HuH-7 (cell line): ENCODE measurements at places on chromosomes 1 and 21.
A peak's percentile ranks its signal among the peaks of the same experiment; 100 is the strongest.

DNA sequence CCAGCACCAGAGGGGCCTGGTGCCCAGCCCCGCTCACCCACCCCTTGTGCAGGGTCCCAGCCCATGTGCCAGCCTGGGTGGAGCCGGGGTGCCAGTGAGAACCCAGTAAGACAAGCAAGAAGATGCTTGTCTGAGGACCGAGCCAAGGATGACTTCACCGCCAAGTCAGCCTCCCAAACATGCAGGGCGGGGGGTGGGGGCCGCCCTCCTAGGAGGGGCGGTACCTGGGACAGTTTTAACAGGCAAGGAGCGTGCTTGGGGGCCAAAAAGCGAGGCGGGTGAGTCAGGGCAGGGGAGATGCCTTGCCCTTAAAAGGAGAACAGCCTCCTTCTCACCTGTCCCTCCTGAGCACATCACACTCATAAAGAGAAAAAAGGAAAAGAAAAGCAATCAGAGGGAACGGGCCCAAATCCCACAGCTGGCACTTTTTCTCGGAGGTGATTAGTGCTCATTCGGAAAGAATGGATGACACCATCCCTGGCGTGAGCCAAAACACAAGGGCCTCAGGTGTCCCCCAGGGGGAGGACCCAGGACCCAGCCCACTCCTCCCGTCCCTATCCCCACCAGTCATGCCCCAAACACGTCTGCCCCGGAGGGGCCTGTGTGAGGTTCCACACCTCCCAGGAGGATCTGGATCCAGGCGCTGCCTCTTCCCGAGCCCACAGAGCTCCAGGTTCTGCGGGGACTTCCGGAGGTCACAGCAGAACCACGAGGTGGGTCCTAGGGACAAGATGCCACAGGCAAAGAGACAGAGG, 77.6 kb upstream of the IFFO2 start:
- no peak for DNase-seq

DNA sequence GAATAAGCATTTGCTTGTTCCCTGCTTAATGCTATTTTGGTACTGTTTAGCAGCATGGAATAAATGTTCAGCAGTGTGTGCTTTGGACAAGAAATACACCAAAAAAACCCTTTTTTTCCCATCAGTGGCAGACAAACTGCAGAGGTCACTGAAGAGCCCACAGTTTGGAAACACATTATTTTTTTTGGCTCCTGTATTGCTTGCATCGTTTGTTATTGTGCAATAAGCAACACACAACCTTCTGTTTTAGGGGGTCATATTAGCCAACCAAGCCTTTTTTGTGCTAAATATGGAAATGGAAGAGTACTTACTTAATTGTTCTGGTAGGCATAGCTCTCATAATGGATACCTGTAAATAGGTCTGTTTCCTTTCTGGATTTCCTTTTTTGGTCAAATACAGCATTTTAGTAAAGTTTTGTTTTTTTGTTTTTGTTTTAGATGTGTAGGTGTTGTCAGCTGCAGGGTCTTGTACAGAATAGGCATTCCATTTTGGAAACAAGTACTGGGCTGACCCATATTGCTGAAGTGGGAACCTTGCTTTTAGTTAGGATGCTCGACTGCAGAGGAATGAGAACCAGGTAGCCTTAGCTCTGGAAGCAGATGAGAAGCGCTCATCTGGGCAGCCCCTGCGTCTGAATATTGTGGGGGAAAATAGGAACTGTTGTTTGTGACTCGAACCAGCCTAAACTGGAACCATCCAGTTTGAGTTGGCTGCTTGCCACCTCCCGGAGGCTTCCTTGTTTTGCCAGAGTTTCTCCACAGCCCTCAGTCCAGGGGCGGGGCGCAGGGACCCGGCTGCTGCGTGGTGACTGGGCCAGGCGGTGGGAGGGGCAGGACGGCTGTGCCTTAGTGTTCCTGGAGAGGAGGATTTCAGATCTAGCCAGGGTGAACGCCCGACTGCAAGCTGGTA, 38.4 kb downstream of the SPEN start:
- peak; percentile 73 for DNase-seq

DNA sequence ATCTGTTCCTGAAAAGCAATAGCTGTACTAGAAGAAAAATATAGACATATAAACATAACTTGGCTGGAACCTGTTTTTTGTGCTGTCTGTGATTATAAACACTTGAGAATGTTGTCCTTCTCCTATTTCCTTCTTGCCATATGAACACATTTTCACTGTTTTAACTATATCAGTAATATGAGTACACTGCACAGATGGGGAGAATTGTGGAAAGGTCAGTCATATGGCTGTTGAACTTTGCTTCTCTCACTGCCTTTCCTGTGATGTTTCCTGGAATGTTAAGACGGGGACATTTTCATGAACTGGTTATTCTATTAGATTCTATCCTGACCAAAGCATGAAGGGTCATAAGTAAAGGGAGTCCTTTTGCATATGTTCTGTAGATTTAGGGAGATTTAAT, 24.9 kb downstream of the HMCN1 start:
- DNase-seq, result no peak

- DNase-seq, result no peak
Measured at GRCh38 chr1:24748191-24749121, 3.2 kb downstream of the CLIC4 start.

GRCh38 chr1:186708694-186709097, 28.5 kb upstream of the PTGS2 start:
- no peak for DNase-seq

DNA sequence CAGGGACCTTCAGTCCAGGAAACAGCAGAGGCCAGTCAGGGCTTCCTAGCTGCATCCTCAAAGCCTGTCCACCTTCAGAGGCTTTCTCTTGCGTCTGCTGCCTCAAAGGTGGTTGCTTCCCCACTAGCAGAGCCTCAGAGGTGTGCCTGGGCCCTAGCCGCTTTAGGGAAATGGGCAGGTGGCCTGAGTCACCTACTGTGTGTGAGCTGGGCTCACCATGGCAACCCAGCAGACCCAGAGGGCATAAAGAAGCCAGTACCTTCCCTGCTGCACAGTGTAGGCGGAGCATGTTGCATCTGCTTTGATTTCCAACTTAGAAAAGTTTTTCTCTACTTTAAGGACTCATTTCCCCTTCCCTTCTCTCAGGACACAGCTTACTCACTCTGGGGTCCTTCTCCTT, 12.5 kb downstream of the SLC9A1 start:
- no peak for DNase-seq

GRCh38 chr1:36342426-36343185, 19.2 kb upstream of the EVA1B start:
- peak; percentile 53 for DNase-seq

GRCh38 chr1:157628773-157629172, 30.9 kb upstream of the FCRL4 start:
- DNase-seq, result no peak

- no peak for DNase-seq
Measured at GRCh38 chr1:226690460-226690982, 48.6 kb downstream of the ITPKB start.

- no peak for DNase-seq
Measured at GRCh38 chr1:224256640-224257039, 73.3 kb downstream of the NVL start.

DNA sequence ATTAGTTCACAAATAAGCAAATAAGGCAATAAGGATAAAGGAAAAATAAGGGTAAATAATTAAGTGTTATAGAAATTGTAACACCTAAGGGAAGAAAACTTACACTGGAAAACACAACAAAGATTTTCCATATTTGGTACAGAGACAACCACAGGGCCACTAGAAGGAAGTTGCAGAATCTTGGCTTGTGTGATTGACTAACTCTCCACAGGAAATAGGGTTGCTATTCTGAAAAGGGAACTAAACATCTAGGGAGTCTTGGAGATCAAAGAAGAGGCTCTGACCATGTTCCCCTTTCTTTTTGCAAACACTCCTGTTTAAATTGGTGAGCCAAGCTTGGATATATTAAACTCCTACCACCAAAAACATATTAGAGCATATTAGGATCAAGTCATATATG, 59.1 kb downstream of the APCS start:
- DNase-seq, result no peak

DNA sequence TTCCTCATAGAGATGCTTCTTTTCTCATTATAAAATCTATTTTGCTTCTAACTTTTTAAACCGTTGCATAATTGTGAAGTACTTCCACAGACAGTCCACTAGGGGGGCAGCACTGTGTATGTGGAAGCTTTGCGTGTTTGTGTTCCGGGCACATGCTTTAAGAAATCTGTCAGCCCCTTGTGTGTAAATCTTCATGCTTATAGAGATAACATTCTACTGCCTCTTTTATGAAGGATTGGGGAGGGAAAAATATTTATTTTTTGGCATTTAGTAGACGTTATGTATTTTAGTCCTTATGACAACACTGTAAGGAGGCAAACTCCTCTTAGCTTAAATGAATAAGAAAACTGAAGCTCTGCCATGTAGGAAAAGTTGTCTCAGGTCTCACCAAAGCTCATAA, 157.3 kb upstream of the PTGFR start:
- no peak for DNase-seq

- DNase-seq, result no peak
Measured at GRCh38 chr1:225946803-225947202, 5.8 kb upstream of the LEFTY2 start.

DNA sequence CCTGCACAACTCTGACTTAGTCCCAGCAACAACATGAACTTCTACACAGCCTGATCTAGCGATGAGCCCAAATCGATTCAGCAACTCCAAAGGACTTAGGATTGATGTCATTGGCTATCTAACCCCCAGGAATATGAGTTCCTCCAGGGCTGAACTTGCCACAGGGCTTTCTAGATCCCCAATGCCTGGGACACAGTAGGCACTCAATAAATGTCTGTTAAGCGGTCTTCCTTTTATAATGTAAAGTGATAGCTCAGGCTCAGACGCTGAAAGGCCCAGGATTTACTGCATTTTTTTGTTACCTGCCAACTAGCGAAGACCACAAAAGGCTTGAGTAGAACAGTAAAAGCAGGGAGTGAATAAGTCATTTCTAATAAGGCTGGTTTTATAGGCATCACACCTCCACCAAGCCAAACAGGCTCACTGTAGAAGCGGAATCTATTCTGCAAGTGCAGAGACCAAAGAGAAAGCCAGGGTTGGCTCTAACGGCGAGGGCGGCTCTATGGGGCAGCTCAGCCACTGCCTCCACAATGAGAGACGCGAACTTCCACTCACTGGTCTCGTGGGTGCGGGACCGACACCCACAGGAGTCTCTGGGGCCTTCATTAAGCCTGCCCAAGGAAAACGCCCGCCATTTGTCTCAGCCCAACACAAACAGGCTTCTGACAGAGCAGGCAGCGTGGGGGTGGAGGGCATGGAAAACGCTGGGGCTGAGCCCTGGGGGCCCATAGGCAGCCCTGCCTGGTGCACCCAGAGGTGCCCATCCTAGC, 52.0 kb downstream of the HLCS start:
- DNase-seq, result no peak

GRCh38 chr1:52915855-52916220, 5.7 kb downstream of the ECHDC2 start:
- DNase-seq, result no peak

DNA sequence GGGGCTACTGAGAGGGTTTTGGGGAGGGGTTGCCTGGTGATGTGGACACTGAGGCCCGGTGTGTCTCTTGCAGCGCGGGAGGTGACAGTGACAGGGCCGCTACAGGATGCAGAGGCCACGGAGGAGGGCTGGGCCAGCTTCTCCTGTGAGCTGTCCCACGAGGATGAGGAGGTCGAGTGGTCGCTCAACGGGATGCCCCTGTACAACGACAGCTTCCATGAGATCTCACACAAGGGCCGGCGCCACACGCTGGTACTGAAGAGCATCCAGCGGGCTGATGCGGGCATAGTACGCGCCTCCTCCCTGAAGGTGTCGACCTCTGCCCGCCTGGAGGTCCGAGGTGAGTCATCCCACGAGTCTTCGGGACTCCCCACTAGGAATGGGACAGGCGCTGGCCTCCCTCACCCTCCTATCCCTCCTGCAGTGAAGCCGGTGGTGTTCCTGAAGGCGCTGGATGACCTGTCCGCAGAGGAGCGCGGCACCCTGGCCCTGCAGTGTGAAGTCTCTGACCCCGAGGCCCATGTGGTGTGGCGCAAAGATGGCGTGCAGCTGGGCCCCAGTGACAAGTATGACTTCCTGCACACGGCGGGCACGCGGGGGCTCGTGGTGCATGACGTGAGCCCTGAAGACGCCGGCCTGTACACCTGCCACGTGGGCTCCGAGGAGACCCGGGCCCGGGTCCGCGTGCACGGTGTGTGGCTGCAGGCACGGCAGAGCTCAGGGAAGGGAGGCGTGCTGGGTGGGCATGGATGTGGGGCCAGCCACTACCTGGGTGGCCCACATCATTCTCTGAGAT, 72.5 kb downstream of the OBSCN start:
- no peak for DNase-seq

GRCh38 chr1:153608742-153609584, 4.0 kb downstream of the S100A16 start:
- DNase-seq, result peak; percentile 42

DNA sequence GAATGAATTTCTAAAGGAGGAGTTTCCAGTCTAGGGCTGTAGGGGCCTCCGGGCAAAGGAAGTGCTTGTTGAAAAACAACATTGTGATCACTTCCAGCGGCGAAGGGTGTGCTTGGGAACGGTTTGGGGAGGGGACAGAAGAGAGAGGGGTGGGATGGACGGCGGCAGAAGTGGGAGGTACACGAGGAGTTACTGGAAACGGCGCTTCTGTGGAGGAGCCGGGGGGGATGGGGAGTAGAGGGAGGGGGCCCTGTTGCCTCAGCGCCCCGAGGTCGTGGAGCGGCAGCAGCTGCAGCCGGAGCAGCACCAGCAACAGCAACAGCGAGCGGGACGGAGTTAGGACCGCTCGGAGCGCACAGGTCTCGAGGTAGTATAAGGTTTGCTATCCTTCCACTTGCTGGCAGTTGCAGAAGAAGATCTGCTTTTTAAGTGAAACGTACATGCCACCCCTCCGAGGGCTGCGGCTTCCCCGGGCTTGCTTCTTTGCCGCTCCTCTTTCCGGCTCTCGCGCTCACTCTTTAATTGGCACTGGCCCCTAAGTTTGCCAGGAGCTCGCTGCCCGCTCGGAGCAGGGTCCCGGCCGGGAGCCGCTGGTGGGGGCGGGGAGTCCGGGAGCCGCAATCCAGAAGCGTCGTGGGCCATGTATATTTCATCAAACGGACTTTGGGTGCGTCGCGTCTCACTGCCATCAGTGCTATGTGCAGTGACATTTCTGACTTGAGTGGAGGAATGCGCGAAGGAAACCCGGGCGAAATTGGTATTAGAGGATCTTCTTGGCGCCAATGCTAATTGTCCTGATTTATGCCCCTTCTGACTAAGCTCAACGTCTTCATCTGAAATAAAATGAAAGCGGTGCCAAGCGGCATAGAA, 771 bp upstream of the NTNG1 start:
- no peak for DNase-seq

DNA sequence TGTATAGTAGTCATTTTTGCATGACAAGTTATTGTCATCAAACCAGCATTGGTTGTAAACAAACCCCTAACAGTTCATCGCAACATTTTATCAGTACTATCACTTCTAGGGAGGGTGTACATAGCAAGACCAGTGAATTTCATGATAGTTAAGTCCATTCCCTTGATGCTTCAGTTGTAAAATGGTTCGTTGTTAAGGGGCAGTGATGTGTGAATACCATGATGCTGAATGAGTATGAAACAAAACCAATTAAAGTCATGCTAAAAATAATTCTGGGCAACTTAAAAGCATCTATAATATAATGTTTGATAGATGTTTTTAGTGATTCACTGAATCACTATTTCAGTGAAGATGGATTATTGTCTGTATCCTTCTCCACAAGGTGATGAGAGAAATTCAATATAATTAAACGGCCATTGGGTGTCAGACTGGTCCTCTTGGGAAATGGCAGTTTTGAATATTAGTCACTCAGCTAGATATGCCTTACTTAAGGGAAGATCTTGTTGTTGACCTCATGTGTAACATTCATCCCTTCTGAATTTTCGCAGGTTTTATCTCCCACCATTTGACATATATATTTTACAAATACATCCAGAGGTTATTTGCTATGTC, 742.2 kb upstream of the TMPRSS15 start:
- no peak for DNase-seq
